ENCODE measurements at places on chromosomes 3 and 15.

DNA sequence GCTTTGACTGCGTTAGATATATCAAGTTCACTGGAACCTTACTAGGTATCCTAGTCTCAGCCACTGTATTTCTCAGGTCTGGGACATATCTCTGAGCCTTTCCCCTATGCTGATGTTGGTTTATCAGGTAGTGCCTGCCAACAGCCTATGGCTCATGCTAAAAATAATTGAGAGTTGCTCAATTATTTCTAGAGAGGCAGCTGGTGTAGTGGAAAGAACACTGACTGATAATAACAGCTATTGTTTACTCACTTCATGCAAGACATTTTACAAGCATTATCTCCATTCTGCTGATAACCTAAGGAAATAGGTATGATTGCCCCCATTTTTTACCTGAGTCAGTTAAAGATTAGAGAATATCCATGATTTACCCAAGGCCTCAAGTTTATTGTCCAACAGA, 231.4 kb downstream of the LRRN1 start:
- DNase-seq: no peak

DNA sequence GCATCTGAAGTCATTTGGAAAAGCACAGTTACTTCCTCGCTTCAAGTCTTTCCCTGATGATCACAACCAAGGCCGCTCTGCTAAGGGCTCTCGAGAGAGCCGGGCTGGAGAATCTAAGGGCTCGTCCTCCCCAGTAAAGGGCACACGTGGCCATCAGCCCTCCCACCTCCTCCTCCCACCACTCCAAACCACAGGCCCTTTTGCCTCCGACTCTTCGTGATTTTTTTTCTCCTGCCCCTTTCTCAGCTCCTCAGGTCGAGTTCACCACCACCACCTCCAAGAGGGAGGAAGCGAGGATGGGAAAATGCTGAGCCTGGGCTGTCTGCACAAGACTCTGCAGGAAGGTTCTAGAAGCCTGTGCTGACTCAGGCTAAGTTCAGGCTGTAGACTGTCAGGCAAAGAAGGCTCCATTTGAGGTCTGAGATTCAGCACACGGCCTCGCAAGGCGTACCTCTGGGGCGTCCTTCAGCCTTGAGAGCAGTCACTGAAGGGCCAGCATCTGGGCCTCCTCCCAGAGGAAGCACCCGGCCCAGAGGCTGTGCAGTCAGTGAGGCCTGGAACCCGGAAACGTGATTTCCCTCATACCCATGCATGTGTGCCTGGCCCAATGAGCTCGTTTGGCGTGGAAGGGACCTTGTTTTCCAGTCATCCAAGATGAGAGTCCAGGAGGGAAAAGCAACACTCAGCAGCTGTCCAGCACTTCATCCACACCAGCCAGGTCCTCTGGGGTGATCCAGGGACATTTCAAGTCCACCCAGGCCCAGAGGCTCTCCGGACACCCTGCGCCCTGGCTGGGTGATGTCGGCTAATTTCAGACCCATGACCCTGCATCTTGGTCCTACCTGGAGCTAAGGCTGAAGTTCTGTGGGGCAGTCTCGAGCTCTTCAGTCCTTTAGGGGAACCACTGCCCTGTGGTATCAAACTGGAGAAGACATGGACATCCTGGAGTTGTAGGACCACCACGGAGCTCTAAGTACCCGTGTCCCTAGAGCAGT, 196.8 kb downstream of the XXYLT1 start:
- DNase-seq: no peak

DNA sequence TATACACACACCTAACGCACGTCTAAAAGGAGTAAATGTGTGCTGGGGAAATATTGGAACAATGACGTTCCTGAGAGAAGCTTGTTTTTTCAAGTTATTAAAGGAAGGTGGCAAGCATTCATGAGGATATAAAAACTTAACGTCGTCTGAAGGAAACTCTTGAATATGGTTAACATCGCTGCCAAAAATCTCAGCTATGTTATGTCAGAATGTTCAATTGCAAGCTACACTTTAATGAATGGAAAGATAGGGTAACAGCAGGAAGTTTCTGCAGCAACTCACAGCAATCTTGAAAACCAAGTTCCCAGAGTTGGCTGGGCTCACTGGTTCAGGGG, 54.3 kb upstream of the MEF2A start:
- no peak for DNase-seq

- no peak for DNase-seq
Measured at GRCh38 chr15:98794211-98794610, 145.9 kb downstream of the IGF1R start.

DNA sequence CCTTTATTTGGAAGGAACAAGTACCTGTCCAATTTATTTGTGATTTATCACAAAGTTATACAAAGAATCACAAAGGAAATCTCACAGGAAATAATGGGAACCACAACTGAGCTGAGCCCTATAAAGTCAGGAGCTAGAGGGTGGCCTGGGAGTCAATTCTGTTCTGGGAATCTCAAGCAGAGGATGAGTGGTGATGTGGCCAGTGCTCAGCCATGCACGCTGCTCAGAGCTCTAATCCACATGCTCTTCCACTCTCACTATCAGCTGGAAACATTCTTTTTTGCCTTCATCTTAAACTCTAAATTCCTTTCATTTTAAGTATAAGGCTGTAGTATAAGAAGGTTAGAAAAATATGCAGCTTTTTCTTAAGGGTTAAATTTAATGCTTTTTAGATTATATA, 36.6 kb downstream of the UACA start:
- DNase-seq: no peak

DNA sequence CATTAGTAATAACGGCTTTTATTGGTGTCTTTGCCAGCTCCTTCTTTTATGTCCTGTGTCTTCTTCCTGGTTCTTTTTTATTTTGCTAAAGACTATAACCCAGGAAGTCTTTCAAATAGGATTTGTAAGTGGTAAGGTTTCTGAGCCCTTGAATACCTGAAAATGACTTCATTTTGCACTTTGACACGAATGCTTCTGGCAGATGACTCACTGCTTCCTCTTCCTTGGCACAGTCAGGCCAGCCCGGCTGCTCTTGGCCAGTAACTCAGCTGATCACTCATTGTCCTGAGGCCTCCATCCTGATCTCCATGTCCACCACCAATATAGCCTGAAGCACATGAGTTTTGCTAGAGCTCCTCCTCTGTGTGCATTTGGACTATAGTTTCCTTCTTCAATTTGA, 48.7 kb upstream of the NR2E3 start:
- no peak for DNase-seq

GRCh38 chr3:15845475-15845874, 47.7 kb upstream of the ANKRD28 start:
- DNase-seq: no peak

DNA sequence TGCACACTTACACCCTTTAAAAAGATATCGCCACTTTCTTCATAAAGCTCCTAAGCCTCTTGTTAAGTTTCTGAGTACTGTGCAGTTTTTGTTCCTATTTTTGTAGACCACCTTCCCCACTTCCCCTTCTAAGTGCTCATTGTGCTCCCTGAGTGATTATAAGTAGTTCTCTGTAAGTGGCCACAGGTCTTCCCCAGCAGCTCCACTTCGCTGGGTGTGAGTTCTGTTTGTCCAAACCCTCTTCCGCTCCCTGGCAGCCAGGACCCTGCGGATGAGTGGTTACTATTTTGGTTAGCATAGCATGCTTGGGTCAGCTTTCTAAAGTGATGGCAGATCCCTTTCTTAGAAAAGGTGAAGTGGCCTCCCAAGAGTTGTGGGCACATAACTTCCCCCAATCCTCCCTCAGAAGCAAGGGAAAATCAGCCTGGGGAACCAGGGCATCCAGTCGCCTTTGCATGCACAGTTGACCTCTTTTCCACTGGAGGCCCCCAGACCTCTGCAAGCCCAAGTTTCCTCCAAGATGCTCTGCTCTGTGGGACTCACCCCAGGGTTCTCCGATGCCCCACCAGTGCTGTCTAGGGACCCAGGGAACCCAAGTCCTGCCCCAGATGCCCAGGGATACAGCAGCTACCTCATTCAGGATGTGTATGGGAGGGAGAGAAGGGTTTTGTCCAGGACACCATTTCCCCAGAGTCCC, 69.6 kb downstream of the ATP10A start:
- DNase-seq: no peak

GRCh38 chr3:133663569-133664313, 2.0 kb upstream of the TOPBP1 start:
- DNase-seq: peak; percentile 28

DNA sequence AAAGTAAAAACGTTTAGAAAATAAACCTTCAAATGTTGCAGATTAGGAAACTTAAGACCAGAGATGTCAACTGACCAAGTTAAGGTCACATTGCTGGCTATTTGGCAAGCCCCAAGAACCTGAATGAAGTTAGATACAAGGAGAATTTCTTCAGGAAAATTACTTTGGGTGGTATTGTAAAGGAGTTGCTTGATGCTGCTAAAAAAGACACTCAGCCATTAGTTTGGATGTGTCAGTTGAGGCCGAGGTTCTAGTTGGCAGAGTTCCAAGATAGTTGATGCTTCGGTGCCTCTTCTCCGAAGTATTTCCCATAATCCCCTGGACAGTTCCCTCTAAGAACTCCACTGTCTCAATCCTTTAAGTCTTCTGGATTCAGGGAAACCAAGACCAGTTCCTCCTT, 24.3 kb downstream of the SIAH2 start:
- DNase-seq: no peak

- DNase-seq: no peak
Measured at GRCh38 chr15:99717161-99718009, 15.9 kb downstream of the LYSMD4 start.

GRCh38 chr15:88630798-88631463, 7.9 kb upstream of the ISG20 start:
- DNase-seq: no peak

GRCh38 chr3:99949956-99950670, 132.5 kb downstream of the CMSS1 start:
- DNase-seq: no peak

Data from NCI-H1048 (cell line).